K562 (cell line): ENCODE measurements at places on chromosomes 4 and X. TPM values are rescaled to one million over a fixed set of nuclear protein-coding genes. Genes with fewer than 3 reads are reported as not detected.
A peak's percentile ranks its signal among the peaks of the same experiment; 100 is the strongest.

DNA sequence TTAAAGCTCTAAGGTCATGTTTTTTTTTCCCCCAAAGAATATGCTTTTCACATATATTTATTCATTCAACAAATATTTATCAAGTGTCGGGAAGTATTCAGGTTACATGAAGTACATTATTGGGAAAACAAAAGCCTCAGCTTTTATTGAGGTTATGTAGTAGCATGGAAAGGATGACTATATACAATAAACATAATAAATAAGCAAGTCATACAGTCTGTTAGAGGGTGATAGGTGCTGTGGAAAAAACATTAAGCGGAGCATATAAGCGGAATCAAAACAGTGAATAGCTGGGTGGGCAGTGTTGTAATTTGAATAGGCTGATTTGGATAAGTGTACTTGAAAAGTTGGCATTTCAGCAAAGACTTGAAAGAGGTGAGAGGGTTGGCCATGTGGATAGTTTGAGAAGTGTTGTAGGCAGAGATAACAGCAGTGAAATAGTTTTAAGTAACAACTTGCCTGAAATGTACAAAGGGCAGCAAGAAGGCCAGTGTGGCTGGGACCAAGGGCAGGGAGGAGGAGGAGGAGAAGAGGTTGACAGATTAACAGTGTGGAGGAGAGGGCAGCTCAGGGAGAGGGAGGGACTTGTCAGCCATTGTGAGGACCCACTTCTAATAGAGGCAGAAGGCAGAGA is 558.7 kb downstream of the SPRY1 start:
- no peak for DNase-seq
- no peaks in the 10 kb centered on the region for H3K36me3 ChIP-seq
- H3K27me3 ChIP-seq = no peaks in the 10 kb centered on the region

GRCh38 chrX:13805241-13805640 is 11.7 kb downstream of the GPM6B start:
- H3K36me3 ChIP-seq = no peaks in the 10 kb centered on the region
- peaks cover 3% of the 10 kb centered on the region for H3K27me3 ChIP-seq
- no peak overlapping the region for H3K27ac ChIP-seq
- no peak overlapping the region for H3K4me3 ChIP-seq
- no peaks in the 10 kb centered on the region for H3K4me1 ChIP-seq

Gene FGG
- total RNA-seq = 1.9 and 2.2 TPM in 2 replicates

Gene XAGE1A
- total RNA-seq = 58.9 and 59.0 TPM in 2 replicates

GRCh38 chr4:105894660-105895582 is at the start of gene NPNT:
Gene NPNT (plus strand): TSS chr4:105895471. CDS start chr4:105895653, 182 bp downstream.
- H3K27me3 ChIP-seq = peaks cover 30% of the 10 kb centered on the region
- H3K4me1 ChIP-seq = no peaks in the 10 kb centered on the region
- DNase-seq = no peak
- H3K4me3 ChIP-seq = no peak within 1 kb of the TSS
- no peak within 1 kb of the TSS for H3K27ac ChIP-seq

DNA sequence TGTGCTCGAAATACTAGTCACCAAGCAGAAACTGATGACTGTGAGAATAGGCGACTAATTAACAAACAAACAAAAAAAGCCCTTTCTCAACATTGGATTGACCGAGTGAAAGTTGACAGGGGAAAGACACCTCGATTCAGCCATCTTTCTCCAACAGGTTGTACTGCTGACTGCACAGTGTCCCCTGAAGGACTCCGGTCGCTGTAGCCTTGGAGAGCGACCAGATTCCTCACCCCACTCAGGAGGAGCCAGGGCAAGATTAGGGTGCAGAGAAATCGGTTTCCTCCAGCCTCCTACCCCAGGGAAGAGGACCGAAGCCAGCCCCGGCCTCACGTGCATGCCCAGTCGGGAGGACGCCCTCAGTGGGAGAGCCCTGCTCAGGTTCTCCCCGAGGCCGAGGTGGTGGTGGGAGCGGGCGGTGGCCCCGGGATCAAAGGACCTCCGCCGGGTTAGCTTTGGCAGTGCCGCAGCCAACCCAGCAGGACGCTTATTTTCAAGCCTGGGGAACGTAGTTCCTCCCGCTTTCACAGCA is 1.1 kb upstream of the RAP1GDS1 start:
- peaks cover 4% of the 10 kb centered on the region; the same call in 1 of the 3 replicates for H3K36me3 ChIP-seq
- peak overlapping the region; percentile 93 for H3K27ac ChIP-seq
- peaks cover 15% of the 10 kb centered on the region; the same call in 2 of the 3 replicates for H3K4me1 ChIP-seq
- H3K4me3 ChIP-seq = peak overlapping the region; percentile 79
- DNase-seq = peak; percentile 23

Gene SH3TC1
- total RNA-seq = 1.1 and 2.1 TPM in 2 replicates

DNA sequence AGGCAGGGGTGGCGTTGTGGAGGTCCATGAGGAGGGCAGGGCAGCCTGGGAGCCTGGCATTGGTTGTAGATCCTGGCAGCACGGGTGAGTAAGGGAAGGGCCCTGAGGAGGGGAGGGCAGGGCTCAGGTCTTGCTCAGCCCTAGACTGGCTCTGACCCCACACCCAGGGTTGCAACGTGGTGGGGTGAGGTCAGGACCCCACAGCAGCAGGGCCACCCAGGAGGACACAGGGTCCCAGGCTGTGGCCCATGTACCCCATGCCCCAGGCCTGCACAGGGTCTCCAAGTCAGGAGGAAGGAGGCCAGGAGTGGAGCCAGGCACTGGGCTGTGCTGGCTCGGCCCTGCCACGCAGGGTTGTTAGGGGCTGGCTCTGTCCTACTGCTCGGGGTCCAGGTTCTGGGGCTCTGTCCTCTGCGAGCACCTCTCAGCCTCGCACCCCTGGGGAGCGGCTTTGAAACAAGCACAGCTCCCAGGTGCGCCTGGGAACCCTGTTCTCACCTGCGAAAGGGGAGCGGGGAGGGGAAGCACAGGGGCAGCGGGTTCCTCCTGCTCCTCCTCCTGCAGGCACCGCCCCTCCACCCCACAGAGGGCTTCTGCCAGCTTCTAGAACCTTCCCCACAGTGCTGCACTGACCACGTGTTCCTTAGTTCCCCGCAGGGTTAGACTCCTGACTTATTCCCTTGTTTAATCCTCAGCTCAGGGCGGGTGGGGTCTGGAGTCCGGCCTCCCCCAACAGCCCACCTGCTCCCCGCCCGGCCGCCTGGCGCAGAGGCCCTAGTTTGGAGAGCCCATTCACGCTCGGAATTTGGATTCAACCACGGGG is 20.4 kb downstream of the MSANTD1 start:
- peaks cover 29% of the 10 kb centered on the region for H3K4me1 ChIP-seq
- no peak for DNase-seq
- no peak overlapping the region for H3K27ac ChIP-seq
- peaks cover 53% of the 10 kb centered on the region for H3K27me3 ChIP-seq

Gene OTUD6A
- total RNA-seq = not detected in 2 replicates

Gene CT55
- 50.9 and 52.8 TPM in 2 replicates for total RNA-seq

- H3K27ac ChIP-seq = no peak overlapping the region
- H3K4me3 ChIP-seq = no peak overlapping the region
- no peaks in the 10 kb centered on the region for H3K4me1 ChIP-seq
- no peaks in the 10 kb centered on the region for H3K27me3 ChIP-seq
- no peak for DNase-seq
- H3K36me3 ChIP-seq = no peaks in the 10 kb centered on the region
Observed at GRCh38 chr4:165834116-165834515, 38.9 kb upstream of the TLL1 start.

GRCh38 chr4:96355414-96355813 is 515.5 kb downstream of the PDHA2 start:
- no peaks in the 10 kb centered on the region for H3K27me3 ChIP-seq
- H3K27ac ChIP-seq = no peak overlapping the region
- DNase-seq = no peak
- H3K36me3 ChIP-seq = no peaks in the 10 kb centered on the region

GRCh38 chr4:176792326-176793059 is at the start of gene VEGFC:
Gene VEGFC (minus strand): TSS chr4:176792922. CDS start chr4:176792311, 611 bp downstream.
- H3K4me3 ChIP-seq = no peak within 1 kb of the TSS
- no peaks in the 10 kb centered on the region for H3K36me3 ChIP-seq
- H3K27ac ChIP-seq = no peak within 1 kb of the TSS
- no peaks in the 10 kb centered on the region for H3K4me1 ChIP-seq
- H3K27me3 ChIP-seq = no peaks in the 10 kb centered on the region

DNA sequence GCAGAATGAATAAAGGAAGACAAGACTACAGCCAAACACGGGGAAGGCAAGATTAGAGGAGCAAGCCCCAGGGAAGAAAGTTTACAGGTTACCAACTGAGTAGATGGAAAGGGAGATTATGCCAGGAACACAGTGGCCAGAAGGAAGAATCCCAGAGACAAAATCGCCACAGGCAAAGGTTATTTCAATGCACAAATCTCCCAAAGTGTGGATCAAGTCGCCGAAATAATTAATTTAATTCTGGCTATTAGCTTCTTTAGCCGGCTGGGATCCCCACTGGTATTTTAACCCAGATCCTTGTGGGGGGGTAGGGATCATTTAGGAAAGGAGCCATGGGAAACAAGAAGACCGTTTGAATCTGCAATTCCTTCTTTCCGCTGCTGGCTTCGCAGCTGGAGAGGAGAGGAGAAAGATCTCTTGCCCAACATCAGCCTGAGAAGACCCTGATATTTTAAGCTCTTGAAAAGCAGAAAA is 171.0 kb downstream of the DHX15 start:
- DNase-seq = no peak
- H3K4me3 ChIP-seq = no peak overlapping the region
- no peaks in the 10 kb centered on the region for H3K4me1 ChIP-seq
- H3K36me3 ChIP-seq = no peaks in the 10 kb centered on the region
- no peaks in the 10 kb centered on the region for H3K27me3 ChIP-seq

GRCh38 chr4:78100060-78100459 is 42.9 kb downstream of the FRAS1 start:
- H3K36me3 ChIP-seq = no peaks in the 10 kb centered on the region
- DNase-seq = no peak
- H3K27ac ChIP-seq = no peak overlapping the region
- H3K27me3 ChIP-seq = no peaks in the 10 kb centered on the region
- no peak overlapping the region for H3K4me3 ChIP-seq

DNA sequence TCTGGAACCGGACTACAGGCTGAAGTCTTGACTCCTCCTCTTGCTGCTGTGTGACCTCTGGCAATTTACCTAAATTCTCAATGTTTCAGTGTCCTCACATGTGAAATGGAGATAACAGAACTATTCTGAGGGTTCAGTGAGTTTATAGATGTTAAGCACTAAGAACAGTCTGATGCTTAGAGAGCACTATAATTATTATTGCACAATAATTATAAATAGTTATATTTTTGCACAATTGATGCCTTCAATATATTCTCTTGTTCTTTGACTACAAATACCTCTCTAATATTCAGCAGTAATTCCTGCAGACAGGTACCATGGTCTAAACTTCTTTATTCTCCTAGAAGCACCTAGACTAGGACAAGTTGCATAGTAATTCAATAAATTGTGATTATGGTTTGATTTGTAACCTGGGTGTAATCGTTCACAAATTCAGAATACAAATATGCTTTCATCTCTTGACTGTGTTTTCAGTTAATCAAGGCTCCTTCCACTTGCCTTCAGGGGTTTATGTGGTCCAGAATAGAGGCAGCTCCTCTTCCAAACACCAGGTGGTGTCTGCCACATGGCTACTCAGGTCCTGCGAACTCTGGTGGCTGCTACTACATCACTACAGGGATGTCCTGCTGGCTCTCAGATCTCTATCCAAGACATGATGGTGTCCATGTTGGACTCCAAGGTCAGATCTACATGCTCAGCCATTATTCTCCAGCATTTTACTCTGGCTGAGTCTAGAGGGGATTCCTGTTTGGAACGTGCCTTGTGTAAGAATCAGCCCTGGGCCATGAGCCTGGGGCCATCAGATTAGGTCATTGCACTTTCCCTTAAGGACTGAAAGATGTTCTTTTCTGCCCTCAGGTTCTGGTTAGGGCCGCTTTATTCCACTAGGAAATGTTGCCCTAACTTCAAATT is 103.4 kb downstream of the QRFPR start:
- no peaks in the 10 kb centered on the region for H3K36me3 ChIP-seq
- DNase-seq = no peak
- H3K27ac ChIP-seq = no peak overlapping the region
- H3K4me3 ChIP-seq = no peak overlapping the region
- H3K27me3 ChIP-seq = no peaks in the 10 kb centered on the region

- no peak overlapping the region for H3K4me3 ChIP-seq
- no peak overlapping the region for H3K27ac ChIP-seq
- no peak for DNase-seq
Observed at GRCh38 chr4:114100288-114101031, 121.0 kb upstream of the ARSJ start.

DNA sequence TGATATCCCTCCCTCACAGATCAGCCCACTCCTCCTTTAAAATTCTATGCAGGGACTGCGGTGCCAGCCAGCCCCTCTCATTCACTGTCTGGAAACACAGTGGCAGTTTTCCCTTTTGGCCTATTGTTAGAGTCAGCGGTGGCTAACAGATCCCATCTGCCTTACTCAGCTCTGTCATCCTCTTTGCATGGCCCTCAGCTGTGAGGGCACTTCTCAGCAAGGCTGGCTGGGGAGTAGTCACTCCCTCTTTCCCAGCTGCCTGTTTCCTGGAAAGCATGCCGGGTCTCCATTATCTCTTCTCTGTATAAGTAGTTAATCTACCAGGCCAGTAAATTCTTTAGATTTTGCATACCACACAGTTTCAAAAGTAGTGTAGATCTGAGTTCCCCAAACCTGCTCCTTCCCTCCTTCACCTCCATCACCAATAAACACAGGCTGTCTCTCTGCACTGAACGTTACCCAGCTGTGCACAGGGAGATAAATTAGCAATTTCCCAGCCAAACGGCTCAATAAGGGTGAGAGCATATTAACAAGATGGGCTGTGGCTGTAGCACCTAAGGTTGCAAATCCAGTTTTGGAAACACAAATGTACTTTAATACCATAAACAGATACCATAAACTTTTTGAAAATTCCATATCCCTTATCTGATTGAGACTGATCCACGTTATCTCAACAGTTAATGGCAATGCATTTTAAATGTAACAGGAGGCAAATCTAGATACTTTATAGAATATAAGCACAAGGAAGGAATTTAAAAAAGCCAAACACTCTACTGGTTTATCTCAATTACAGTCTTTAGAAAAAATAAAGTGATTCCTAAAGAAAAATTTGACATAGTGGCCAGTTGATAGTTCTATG is 229.3 kb downstream of the ANKRD50 start:
- H3K27ac ChIP-seq = no peak overlapping the region
- H3K36me3 ChIP-seq = no peaks in the 10 kb centered on the region
- H3K4me3 ChIP-seq = no peak overlapping the region
- DNase-seq = no peak
- H3K27me3 ChIP-seq = no peaks in the 10 kb centered on the region

GRCh38 chr4:56129431-56129861 is 180.7 kb downstream of the CEP135 start:
- DNase-seq = no peak
- no peaks in the 10 kb centered on the region for H3K36me3 ChIP-seq
- no peaks in the 10 kb centered on the region for H3K4me1 ChIP-seq

Gene VCX2
- not detected in 2 replicates for total RNA-seq
